ENCODE measurements at places on chromosomes 11 and 22. TPM values are rescaled to one million over a fixed set of nuclear protein-coding genes. Genes with fewer than 3 reads are reported as not detected.

OR9I1 gene
- not detected for total RNA-seq

C11orf21 gene
- 8.2 TPM for total RNA-seq

DNA sequence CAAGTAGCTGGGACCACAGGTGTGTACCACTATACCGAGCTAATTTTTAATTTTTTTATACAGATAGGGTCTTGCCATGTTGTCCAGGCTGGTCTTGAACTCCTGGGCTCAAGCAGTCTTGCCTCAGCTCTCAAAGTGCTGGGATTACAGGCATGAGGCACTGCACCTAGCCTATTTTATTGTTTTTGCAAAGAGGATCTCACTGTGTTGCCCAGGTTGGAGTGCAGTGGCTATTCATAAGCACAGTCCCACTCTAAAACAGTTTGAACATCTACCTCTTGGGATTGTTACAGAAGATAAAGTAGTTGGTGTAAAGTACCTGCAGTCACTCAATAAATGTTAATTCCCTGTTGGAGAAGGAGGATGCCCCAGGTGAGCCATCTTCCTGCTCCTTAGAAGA, 29.1 kb downstream of the XRCC6 start:
- DNase-seq = no peak
- H3K4me3 ChIP-seq = no peak overlapping the region
- no peak overlapping the region for H3K27ac ChIP-seq
- H3K36me3 ChIP-seq = peaks cover 45% of the 10 kb centered on the region

- H3K27ac ChIP-seq = no peak overlapping the region
- DNase-seq = no peak
- H3K27me3 ChIP-seq = no peaks in the 10 kb centered on the region
- H3K4me1 ChIP-seq = no peaks in the 10 kb centered on the region
- H3K36me3 ChIP-seq = no peaks in the 10 kb centered on the region
Observed at GRCh38 chr11:12523180-12523924, 146.0 kb downstream of the PARVA start.

- DNase-seq = no peak
- H3K36me3 ChIP-seq = peaks cover 44% of the 10 kb centered on the region
- peaks cover 32% of the 10 kb centered on the region for H3K4me1 ChIP-seq
- H3K27ac ChIP-seq = no peak overlapping the region
Observed at GRCh38 chr11:44191322-44192016, 96.0 kb downstream of the EXT2 start.

- peaks cover 8% of the 10 kb centered on the region for H3K36me3 ChIP-seq
- H3K4me3 ChIP-seq = no peak overlapping the region
- H3K4me1 ChIP-seq = peaks cover 26% of the 10 kb centered on the region
- no peak overlapping the region for H3K27ac ChIP-seq
Observed at GRCh38 chr11:45933131-45933831, 10.8 kb downstream of the LARGE2 start.

DNA sequence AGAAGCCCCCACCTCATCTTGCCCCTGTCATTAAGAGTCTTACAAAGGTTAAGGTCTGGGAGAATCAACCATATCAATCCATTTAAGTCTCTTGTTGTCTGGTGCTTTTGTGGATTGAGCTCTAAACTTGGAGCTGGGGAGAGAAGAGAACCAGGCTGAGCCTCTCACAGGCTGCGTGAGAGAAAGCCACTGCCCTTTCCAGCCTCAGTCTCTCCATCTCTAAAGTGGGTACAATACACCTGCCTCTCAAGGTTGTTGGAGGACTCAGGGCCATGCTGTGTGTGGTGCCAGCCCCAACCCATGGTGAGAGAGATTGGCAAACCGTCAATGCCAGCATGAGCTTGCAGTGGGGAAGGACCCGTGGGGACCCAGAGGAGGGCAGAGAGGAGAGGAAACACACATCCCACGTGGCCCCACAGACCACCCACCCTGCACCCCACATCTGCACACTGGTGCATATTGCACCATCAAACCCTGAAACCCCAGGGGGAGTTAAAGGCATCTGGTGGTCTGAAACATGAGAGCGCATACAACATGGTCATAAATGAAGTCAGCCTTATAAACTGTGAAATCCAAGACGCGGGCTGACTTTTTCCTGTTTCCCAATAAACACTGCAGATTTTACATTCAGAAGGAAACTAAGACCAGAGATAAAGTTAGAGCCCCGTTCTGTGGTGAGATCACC, 27.5 kb upstream of the FBLN1 start:
- no peaks in the 10 kb centered on the region for H3K4me1 ChIP-seq
- H3K36me3 ChIP-seq = no peaks in the 10 kb centered on the region
- DNase-seq = no peak
- no peak overlapping the region for H3K27ac ChIP-seq

DNA sequence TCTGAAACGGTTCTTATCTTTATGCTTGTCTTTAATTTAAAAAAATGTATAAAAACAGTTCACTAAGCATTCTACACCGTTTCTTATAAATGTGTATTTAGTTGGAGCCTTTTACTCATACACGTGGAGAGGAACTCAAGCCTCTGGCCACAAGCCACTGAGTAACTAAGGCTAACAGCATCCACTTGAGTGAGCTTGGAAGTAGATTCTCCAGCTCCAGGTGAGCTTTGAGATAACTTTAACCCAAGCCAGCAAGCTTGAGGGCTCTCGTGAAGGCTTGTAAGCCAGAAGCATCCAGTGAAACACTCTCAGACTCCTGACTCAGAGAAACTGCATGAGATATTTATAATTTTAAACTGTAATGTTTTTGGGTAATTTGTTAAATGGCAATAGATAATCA, 82.6 kb downstream of the ARHGAP20 start:
- no peaks in the 10 kb centered on the region for H3K36me3 ChIP-seq
- no peak overlapping the region for H3K27ac ChIP-seq
- DNase-seq = no peak

DNA sequence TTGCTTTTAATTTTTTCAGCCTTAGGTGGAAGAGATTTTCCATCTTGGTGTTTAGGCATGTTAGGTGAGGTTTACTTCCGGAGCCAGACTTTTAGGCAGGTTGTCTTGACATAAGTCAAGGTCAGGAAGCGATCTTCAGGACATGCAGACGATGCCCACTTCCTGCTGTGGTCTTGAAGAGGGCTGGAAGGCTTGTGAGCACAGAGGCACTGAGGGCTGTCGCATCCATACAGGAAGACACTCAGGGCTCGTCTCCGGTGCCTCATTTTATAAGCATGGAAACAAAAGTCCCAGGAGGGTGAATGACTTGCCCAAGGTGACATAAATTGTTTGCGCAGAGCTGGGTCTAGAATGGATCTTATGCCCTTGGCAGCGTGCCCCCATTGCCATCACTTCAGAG, 30.8 kb downstream of the MARK2 start:
- H3K27me3 ChIP-seq = no peaks in the 10 kb centered on the region
- peak overlapping the region; percentile 39 for H3K27ac ChIP-seq
- H3K4me1 ChIP-seq = peaks cover 89% of the 10 kb centered on the region
- H3K36me3 ChIP-seq = peaks cover 12% of the 10 kb centered on the region

DNA sequence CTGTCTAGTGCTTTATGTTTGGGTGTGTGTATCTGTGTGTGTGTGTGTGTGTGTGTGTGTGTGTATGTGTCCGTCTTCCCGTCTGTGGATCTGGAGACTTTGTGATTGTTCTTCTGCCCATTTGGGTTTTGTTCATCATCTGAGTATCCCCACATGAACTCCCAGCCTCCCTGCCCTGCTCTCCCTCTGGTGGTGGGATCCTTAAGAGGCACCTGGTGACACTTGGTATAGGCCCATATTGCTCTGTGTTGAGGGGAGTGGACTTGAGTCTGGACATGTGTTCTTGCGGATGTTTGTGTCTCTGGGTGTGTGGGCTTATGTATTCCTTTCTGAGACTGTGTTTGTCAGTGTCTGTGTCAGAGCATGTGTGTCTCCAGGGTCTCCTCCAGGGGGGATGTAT, 15.3 kb downstream of the RCOR2 start:
- no peaks in the 10 kb centered on the region for H3K27me3 ChIP-seq
- DNase-seq = no peak
- H3K4me1 ChIP-seq = no peaks in the 10 kb centered on the region
- no peak overlapping the region for H3K27ac ChIP-seq
- H3K36me3 ChIP-seq = peaks cover 52% of the 10 kb centered on the region

Data from activated CD4-positive, alpha-beta memory T cell treated with anti-CD3 and anti-CD28 coated beads for 36 hours (primary cell).